ENCODE measurements at places on chromosomes 1 and 21.

GRCh38 chr1:224357626-224358124 is 996 bp downstream of the CNIH4 start:
- DNase-seq: no peak

DNA sequence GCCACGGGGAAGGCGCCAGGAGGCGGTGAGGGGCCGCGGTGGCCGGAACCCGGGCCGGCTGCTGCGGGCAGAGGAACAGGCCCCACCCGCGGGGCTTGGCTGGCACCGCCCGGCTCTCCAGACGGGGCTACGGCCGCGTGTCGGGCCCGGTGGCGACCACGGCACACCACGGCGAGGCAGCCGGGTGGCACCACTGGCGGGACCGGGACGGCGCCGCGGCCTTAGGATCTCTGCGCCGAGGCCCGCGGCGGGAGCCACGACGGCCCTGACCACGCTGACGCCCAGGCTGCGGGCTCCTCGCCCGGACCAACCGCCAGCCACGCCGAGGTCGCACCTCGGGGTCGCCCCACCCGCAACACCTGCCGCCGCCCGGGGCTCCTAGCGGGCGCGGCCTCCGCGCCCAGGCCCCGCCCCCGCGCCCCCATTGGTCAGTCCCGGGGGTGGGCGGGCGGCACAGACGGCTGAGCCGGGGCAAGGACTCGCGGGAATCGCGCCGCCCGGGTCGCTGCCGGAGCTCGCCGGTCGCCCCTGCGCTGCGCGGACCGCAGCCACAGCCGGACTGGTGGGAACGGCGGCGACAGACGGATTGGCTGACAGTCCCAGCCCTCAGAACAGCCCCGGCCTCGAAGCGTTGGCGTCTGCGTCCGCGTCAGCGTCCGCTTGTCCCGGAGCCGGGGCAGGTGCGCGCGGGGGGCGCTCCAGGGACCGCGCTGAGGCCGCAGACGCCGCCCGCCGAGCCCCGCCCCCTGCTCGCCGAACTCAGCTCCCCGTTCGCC is at the start of gene BMP8A:
Gene BMP8A, plus strand, starts transcription at position 491 of the 776 bp plus-strand sequence. CDS start 356 bp downstream, outside the sequence.
- peak; percentile 66 for DNase-seq

DNA sequence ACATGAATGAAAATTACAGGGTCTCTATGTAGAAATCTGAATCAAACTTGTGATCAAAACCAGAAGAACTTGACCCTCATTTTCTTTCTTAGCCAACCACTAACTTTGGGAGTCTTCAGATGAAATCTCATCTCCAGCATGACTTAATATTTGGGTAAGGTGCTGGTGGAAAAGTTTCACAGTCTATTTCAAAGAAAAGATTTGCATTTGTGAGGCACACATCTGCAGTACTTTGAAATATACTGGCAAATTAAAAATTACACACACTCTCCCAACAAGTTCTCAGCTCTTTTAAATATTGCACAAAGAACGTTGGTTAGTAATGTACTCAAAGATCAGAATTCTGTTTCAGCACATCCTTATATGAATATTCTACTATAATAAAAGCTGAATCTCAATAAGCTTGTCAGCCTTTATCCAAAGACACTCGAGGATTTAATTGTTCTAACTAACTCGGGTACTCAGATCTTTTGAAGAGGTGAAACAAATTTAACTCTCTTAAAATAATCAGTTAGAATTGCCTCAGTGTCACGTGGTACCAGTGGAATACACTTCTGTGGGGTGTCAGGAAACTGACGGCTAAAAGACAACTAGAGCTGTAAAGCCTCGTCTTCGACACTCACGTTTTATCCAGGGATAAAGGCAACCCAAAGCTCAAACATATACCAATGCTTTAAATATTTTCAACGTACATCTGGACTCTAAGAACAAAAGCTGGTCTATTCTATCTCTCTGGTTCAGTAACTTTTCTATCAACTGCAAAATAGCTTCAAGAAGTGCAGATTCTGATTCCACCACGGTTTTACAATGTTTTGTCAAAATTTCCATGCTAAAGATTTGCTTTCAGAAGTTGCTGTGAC is 19.0 kb downstream of the SAMSN1 start:
- DNase-seq: no peak

- DNase-seq: no peak
These were observed 4.6 kb downstream of the COL9A2 start for GRCh38 chr1:40312238-40313205.

- no peak for DNase-seq
These were observed 21.8 kb downstream of the SLC9A1 start for GRCh38 chr1:27133158-27133557.

Data from stimulated activated CD4-positive, alpha-beta T cell treated with anti-CD3 and anti-CD28 coated beads, Interleukin-2, amount 100 ng/mL, for 48 hours (primary cell).